Glomerular endothelial cell (primary cell): ENCODE measurements at places on chromosomes 2 and 18.

GRCh38 chr2:151575338-151575737 is 158.9 kb downstream of the NEB start:
- DNase-seq: no peak

GRCh38 chr2:128037649-128038048 is 9.8 kb upstream of the SAP130 start:
- DNase-seq: no peak

GRCh38 chr18:14936313-14936712 is 188.3 kb downstream of the ANKRD30B start:
- DNase-seq: no peak

DNA sequence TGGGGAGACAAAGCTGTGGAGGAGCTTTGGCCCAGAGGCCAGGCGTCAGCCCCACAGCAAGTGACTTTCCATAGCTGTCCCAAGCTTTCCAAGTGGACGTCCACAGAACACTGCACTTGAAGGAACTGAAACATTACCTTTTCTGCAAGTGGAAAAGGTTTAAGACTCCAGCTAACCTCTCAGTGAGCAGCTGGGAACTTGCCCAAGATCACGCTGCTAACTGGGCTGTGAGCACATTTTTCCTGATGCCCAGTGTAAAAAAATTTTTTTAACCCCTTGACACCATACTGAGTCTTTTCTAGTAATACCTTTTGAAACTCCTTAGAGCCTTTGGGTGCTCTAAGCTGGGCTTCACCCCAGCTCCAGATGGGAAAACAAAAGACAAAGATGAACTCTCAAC is 256.7 kb downstream of the HAUS1 start:
- DNase-seq: no peak

DNA sequence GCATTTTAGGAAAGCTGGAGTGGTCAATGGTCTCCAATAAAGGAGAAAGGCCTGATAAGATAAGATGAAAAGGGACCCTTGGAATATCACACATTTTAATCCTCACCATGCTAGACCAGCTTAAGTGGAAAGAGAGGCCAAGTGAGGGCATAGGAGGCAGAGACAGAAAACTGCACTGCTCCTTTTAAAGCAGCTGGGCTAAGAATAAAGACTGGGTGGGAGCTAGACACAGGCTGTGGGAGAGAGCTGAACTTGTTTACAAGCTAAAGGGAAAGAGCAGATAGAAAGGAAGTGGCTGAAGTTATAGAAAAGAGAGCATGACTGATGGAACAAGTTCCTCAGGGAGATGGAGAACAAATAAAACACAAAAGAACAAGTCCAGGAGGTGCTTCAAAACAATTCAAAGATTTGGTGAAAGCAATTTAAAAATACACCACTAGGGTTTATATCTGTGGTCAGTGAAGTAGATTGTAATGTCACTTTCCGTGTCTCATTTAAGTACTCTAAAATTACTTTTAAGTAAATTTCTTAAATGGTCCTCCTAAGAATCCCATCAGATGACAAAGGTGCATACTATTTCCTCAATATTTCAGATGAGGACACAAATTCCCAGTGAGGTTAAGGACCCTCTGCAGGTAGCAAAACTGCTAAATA is 7.5 kb downstream of the COL5A2 start:
- no peak for DNase-seq

GRCh38 chr2:161722547-161723503 is 98.6 kb downstream of the SLC4A10 start:
- no peak for DNase-seq

GRCh38 chr2:70647873-70648481 is 94.4 kb upstream of the TGFA start:
- peak; percentile 12 for DNase-seq

DNA sequence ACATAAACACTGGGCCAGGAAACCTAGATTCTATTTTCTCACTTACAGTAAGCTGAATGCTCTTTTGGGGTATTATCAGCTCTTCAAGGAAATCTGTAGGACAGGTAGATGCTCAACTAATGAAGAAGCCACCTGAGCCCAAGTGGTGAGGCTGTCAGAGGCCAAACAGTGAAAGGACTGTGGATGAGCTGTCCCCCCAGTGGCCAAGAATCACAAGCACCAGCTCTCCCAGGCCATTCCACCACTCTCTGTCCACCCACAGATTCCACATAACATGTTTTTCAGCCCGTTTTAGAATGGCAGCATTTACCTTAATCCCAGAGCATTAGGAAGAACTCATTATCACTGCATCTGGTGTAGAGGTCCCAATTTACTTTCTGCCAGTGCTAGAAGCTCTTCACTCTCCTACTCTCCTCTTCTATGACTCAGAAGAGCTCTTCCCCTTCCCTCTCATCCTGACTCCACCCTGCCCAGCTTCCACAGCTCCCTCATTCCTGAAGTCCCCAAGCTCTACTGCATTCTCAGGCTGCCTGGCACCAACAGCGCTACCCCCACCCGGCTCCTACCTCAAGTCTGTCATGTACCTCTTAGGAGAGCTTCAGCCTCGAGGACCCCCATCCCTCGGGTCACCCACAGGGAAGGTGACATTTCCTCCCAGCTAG is 43.8 kb upstream of the GORASP2 start:
- DNase-seq: no peak

GRCh38 chr18:31233621-31234275 is 71.1 kb upstream of the DSC1 start:
- DNase-seq: no peak

DNA sequence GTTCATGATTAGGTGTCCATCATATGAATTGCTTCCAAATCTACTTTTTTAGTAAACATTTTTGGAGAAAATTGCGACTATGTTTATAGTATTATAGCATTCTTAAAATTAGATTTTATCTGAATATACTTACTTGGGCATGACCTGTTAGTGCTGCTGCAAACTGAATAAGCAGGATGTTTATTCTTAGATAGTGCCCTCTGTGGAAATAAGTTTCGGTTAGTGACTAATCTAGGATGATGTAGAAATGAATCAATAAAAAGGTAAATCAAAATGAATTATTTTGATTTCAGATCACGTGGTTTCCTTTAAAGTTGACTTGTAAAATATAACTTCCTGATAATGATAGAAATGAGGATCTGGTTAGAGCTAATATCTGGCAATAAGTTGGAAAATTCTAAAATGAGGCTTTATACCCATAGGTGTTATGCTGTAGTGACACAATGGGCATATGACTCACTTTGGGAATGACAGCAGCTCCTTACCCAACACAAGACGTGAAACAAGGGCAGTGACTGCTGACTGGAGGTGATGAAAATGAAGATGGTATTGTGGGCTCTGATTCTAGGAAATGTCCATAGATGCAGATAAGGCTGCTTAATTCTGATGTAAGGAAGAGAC is 165.8 kb upstream of the TCF4 start:
- no peak for DNase-seq

DNA sequence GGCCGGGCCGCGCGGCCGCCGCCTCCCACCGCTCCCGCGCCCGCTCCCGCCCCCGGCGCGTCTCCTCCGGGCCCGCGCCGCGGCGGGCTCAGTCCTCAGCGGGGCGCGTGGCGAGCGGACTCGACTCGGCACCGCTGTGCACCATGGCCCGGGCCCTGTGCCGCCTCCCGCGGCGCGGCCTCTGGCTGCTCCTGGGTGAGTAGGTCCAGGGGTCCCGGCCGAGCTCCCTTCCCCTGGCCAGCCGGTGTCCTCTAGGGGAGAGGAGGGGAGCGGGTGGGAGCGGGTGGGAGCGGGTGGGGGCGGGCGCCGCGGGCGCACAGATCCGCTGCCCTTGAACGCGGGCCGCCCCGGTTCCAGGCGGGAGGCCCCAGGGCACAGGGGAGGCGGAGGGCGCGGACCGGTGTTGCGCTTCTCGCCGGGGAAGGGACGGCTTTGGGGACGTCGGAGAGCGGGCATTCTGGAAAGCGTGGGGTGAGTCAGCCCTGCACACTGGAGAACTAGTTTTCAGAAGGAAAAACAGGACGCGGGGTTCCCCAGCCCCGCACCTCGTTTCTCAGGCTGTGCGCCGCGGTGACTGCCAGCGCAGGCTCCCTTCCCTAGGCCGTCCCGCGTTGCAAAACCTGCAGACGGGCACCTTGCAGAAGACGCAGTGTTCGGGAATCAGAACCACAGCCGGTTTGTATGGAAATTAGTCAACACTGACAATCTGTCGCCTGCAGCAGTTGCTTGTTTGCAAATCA is at the start of gene RAMP1:
RAMP1 (plus strand) TSS at position 91 of the 740 bp plus-strand sequence; CDS start at position 144, 53 bp downstream.
- DNase-seq: no peak

- DNase-seq: no peak
Measured at GRCh38 chr2:214742119-214742518, 67.4 kb downstream of the BARD1 start.

- no peak for DNase-seq
Measured at GRCh38 chr2:156038021-156038420, 294.5 kb downstream of the NR4A2 start.

DNA sequence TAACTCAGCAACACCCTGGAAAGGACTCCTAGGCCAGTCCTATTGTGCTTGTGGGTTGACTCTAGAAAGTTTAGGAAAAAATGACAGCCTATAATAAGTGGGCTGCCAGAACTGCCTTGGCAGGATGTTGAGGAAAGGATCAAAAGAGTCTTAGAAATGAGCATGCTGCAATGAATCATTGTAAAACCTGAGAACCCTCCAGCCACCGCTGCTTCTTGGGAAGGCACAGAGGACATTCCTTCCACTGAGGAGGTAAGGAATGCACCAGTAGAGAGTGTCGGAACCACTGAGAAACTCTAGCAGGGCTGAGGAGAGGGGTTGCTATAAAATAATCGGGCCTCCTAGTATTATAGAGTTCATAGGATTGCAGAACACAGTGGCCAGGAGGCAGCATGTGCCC is 146.7 kb upstream of the SMIM21 start:
- DNase-seq: no peak

DNA sequence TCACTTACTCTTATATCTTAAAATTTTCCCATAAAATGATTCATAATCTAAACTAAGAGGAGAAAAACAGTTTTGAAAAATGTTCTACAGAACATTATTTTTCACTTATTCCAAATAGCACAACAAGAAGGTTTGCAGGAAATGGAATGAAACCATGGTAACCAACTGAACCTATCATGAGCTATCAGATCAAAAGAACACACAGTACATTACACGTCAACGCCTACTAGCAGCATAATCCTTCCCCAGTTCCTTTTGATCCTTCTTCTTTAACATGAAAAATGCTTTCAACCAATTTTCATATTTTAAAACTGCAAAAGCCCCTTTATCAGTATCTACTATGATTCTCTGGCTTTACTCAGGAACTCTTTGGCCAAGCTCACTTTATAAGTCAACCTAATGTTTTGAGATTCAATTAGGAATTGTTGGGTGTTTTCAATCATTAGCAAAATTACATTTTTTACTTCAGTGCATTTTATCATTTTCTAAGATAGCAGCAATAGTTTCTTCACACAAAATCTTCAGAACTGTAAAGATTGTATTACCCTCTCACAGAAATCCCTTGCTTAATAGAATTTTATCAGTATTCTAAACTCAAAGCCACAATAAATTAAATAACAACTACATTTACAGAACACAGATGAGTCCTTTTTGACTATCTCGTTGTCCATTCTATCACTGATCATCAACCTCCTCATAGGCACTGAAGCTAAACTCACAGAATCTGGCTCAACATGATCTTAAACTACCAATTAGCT is 102.5 kb downstream of the CHN1 start:
- no peak for DNase-seq

DNA sequence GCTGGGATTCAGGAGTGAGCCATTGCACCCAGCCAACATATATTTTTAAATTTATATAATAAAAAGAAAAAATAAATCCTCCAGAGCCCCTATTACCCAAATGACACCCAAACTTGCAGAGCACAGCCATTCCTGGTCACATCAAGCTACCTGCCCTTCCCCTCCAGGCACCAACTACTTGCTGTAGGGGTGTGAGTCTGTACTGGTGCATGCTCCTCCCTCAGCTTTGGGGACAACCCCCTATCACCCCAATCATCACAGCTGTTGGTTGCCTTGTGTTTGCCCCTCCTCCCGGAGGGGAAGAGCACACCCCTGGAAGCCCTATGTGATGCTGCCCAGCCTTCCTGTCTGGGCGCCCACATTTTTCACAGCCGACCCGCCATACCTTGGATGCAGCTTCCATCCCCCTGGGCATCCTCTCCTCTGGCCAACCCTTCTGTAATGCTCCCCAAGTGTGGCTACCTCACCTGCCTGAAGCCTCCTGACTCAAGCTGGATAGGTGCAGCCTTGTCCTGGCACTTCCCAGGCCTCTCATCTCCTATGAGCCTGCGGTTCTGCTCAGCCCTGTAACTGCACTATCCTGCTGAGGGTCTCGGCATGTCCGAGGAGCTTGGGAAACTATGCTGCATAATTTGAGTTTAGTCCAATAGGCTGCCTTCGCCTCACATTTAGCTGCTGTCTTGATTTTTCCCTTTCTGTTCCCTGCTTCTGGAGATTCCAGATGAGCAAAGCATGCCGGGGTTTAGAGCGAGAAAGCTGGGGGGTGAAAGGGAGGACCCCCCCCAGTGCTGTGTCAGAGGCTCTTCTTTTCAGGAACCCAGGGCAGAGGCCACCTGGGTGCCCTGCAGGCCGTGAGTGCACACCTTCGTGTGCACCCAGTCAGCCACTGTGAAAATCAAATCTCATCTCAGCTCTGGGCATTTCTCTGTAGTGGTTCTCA is 27.2 kb downstream of the CHST10 start:
- DNase-seq: no peak

- no peak for DNase-seq
Measured at GRCh38 chr2:62760555-62760954, 55.0 kb downstream of the EHBP1 start.

GRCh38 chr2:230927711-230928341 is 2.8 kb upstream of the GPR55 start:
- no peak for DNase-seq

GRCh38 chr2:216340280-216340631 is 32.0 kb downstream of the MARCHF4 start:
- no peak for DNase-seq

- no peak for DNase-seq
Measured at GRCh38 chr18:43665105-43665788, 388.0 kb upstream of the SYT4 start.

- no peak for DNase-seq
Measured at GRCh38 chr2:174965992-174966744, 39.0 kb downstream of the CHN1 start.

GRCh38 chr2:149988361-149988760 is 400.8 kb upstream of the MMADHC start:
- no peak for DNase-seq

DNA sequence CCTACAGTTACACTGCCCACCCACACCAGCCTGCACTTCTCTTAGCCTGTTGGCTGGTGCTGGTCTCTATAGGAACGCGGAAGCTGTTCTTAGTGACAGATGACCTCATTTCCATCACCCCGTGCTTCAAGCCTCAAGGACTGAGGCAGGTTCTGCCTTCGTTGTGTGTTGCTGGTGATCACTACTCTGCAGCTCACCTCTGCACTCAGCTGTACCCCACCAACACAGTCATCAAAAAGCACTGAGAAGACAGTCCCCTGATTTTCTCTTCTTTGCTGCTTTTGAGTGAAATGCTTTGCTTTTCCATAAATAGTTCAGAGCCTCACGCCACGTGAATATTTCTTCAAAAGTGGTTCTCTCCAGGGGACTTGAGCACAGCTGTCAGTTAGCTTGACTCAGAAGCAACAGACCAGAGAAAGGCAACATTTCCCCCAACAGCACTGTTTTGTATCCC is 225.7 kb upstream of the CCDC150 start:
- no peak for DNase-seq

DNA sequence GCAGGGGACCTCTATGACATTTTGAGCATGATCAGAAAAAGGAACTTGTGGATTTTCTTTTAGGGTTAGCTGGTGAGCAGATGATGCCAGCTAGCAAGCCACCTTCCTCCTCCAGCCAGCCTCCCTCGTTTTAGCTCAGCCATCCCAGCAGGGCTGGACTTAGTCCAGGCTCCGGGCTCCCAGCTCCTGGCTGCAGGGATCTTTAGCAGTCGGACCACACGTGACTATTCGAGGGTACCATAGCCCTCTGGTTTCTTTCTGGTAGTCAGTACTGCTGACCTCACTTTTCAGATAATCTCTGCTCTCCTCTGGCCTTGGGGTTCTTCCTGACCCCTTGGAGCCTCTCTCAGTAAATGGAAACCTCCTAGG is 31.8 kb downstream of the NCK2 start:
- DNase-seq: no peak
